ENCODE measurements at places on chromosomes 7 and 10.

DNA sequence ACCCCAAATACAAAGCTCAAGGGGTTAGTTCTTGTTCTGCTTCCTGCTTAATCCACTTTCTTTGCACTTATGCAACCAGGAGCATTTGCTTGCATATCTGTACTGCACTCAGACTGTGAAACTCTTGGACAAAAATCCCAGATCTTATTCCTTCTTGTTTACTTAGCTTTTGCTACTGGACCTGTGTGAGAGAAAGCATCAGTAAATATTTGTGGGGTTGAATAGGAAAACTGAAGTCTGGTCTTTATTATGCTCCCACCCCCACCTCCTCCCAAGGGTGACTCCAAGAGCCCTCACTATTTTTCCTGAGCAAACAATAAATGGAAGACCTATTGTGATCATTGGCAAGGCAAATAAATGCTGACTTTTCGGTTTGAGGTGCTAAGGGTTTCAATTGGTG lies 57.1 kb upstream of the VSTM2A start:
- DNase-seq = no peak

DNA sequence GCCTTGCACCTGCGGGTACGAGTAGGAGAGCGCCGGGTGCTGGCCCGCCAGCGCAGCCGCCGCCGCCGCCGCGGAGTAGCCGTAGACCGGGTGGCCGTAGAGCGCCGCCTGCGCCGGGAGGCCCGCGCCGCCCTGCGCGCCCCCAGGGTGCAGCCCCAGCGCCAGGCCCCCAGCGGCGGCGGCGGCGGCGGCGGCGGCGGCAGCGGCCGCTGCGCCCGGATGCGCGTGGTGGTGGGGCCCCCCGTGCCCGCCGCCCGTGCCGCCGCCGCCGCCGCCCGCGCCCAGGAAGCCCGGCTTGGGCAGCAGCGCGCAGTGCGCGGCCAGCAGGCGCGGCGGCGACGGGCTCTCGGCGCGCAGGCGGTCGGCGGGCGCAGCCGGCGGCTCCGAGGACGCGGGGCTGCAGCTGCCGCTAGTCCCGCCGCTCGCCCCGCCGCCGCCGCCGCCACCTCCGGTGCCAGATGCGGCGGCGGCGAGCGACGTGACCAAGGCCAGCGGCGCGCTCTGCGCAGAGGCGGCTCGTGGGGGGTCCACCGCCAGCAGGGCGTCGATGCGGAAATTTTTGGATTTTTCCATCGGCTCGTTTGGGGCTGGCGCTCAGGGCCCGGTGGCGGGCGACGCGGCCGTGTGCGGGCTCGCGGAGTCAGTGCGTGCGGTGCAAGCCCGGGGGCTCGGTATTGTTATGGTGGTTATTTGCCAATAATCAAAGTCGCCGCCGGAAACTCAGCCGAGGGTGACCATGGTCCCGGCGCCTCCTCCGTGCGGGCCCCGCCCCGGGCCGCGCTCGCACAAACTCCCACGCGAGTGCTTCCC lies 480 bp downstream of the MNX1 start:
- no peak for DNase-seq

DNA sequence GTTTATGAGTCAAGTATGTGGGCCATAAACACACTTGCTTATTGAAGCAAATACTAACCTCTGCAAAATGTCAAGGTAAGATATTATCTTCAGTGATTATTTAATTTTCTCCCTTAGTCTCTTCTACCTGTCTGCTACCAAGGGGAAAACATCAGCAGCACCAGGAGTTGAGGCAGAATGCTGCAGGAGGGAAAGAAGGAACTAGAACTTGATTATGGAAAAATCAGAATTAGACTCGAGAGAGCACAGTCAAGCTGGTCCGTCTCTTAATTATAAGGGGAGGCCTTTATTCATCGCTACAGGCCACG lies 4.9 kb upstream of the ZFYVE27 start:
- no peak for DNase-seq

DNA sequence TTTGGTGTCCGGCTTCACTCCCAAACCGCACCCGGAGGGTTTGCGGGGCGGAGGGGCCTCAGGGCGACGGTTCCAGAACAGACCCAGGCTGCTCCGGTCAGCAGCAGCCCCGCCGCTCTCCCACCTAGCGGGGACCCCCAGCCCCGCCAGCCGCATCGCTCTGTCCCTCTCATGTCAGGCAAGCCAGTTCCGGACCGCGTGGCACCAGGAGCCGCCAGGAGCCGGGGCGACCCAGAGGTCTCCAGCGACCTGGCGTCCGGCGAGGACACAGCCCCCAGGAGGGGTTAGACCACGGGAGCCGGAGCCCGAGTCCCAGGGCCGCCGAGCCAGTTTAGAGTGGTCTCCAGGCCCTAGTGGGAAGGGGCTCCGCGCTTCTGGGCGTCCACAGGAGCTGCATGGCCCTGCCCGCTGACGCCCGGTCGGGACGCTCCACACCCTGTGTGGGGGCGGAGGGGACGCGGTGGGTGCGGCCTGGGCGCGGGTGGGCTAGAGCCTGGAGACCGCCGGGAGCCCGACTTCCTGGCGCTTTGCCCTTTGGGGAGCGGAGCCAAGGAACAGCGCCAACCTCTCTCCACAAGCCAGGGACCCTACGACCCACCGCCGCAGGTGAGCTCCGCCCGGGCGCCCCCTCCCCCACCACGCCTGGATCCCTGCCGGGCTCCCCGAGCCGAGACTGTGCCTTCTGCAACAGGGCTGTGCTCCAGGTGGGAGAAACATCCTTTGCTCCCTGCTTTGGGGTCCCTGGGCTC lies 43.4 kb downstream of the ZNF117 start:
- DNase-seq = peak; percentile 67

DNA sequence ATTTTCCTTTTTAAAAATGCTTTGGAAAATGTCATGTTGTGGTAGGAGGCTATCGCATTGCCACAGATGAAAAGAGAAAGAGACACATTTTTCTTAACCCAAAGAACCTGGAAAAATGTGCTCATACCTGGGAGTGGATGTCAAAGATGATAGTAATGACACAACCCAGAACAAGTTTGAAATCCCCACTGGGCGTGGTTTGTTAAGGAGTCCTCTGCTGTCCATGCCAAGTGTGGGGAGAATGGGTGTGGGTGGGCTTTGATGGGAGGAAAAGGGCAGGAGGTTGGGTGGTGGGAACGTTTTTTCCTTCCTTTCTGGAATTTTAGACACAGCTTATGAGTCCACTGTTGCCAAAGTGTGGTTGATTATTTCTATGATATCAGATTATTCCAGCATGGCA lies 10.9 kb downstream of the OPTN start:
- no peak for DNase-seq

GRCh38 chr7:73509463-73509862 lies 12.6 kb downstream of the BAZ1B start:
- DNase-seq = no peak

DNA sequence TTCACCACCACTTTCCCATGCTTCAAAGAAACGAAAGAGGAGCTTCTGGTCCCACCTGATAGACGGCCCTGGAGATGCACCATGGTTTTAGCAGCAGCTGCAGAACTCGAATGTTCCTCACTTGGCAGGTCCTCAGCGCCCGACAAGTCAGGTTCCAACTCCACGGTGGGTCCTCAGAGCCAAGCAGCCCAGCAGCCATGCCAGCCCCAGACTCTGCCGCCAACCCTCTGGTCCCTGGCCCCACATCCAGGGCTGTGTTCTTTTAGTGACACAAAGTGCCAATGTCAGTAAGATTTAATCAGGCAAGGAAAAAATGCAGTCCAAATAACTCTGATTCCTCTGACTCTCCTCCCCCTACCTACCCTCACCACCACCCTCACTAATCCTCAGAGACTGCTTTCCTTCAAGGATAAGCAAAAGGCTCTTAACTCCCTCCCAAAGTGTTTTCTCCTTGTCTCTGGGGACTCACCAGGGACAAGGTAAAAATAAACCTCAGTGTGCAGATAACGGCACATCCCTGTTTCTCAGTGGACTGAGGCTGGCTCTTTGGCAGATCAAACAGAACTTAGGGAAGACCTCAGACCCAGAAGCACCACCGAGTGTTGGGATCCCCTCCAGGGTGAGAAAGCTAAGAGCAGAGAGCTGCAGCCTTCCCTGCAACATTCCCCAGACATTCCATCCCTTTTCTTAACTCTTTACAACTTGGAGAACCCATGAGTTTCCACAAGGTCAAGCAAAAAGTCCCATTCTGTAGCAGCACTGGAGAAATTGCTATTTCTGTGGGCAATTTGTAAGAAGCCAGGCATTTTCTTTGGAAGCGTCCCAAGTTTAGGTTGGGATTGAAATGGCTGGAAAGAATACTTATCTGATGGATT lies 358.9 kb downstream of the FRMD4A start:
- DNase-seq = peak; percentile 39

DNA sequence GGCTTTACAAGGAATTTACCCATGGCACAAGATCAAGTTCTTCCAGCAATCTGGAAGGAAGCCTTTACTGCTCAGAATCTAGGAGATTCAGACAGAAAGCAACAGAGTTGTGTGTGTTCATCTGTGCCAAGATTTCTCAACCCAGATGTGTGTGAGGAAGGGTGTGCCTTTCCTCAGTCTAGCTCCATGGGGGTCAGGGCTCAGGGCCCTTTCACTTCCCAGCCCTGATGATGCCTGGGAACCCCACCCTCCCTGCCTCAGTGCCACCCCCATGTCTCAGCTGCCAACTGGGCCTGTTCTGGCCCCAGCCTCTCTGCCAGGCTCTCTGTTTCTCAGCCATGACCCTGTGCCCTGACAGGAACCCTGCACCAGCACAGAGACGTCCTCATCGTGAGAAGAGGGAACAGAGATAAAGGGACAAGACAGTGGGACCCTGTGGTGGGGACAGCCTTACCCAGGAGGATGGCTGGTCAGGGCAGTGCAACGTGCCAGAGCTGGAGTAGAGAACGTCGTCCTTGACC lies 102.0 kb downstream of the VIPR2 start:
- DNase-seq = no peak

- no peak for DNase-seq
These were observed 96.8 kb downstream of the TMEM26 start for GRCh38 chr10:61356354-61356753.

DNA sequence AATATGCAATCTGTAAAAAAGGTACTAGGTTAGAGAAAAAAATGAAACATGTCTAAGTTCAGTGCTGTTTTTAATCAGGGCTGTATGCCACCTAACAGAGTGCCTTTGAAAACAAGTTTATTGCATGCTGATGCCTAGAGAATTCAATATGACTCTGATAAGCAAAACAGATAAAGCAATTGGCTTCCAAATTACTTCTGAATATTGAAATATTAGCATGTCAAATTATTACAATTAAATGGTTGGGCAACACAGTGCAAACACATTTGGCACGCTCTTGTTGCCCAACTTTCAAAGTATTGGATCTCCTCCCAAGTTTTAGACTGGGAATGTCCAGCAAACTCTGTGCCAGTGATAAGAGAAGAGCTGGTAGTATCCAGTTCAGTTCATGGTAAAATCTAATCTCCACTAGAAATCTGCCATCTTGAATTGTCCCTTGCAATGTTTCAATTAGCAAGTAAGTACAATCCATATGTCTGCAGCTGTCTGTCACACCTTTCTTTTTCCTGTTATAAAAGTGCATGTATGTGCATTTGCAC lies 65.2 kb upstream of the FAM133B start:
- DNase-seq = no peak

DNA sequence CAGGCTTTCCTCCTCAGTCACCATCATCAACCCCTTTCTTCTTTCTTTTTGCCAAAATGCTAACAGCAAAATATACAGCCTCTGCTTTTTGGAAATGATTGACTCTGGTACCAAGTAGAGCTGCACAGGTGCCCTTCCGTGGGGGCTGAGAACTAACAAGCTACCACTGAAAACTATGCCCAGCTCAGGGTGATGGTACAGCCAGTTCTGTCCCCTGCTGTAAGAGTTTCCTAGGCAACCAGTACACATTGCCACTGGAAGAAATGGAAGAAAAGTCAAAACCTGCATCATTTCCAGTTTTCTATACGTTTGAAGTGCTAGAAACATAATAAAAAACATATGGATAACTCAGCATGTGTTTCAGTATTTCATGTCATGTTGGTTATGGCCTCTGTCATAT lies 297.5 kb downstream of the PRKG1 start:
- no peak for DNase-seq

DNA sequence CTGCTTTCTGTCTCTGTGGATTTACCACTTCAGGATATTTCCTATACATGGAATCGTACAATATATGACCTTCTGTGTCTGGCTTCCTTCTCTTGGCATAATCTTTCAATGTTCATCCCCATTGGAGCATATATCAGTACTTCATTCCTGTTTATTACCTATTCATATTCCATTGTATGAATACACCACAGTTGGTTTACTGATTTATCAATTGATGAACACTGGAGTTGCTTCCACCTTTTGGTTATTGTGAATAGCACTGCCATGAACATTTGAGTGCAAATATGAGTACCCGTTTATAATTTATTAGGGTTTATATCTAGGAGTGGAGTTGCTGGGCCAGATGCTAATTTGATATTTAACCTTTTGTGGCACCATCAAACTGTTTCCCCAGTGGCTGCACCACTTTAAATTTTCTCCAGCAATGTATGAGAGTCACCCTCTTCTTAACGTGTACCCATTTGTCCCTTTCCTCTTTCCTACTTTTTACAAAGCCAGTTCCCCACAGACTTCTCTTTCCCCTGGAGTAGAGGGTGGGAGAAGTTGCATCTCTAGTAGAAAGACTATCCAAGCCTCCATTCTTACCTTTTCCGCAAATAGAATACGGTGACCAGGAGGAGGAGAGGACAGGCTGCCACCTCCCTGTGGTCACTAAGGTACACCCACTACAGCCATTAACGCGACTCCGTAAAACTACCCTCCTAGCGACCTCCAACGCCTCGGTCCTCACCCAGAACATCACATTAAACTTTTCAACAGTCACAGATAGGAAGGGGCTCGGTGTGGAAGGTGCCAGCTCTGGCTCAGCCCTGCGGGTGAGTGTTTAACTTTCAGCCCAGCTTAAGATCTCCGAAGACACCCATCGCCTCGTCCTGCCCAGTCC lies 25.6 kb downstream of the SCD start:
- DNase-seq = no peak

- no peak for DNase-seq
These were observed 75.2 kb downstream of the PLXDC2 start for GRCh38 chr10:19891429-19891828.

DNA sequence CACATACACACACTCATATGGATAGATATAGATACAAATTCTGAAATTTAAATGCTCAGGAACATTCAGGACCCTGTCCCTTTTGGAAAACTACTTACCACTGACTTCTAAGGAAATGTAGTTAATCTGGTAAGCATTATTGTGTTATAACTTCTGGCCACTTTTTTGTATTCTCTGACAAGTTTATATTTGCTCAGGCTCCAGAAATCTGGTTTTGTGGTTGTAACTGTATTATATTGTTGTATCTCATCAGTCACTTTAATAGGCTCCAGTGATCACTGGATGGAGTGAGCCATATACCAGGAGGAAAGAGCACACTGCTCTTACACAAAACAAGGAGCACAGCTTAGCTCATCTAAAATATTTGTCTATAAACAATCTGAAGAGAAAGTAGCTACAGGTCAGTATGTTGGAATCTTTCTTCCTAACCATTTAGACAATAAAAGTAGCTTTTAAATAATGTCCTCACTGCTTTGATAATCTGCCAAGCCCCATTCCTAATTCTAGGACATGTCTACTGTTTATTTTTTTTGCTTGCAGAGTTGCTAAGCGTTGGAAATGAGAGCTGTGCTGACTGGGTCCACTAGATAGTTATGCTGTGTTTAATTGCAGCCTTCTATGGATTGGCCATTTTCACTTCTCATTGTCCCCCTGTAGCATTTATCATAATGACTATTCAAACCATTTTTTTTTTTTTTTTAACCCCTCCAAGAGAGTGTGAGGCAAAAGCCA lies 43.8 kb downstream of the SMNDC1 start:
- DNase-seq = no peak

GRCh38 chr7:574661-575395 lies 55.2 kb upstream of the PDGFA start:
- no peak for DNase-seq

- no peak for DNase-seq
These were observed 6.3 kb upstream of the SNX13 start for GRCh38 chr7:17946591-17946990.
